ENCODE measurements at places on chromosomes 6 and 20.

- no peaks in the 10 kb centered on the region for H3K4me1 ChIP-seq
- no peak overlapping the region for H3K27ac ChIP-seq
- H3K36me3 ChIP-seq, result no peaks in the 10 kb centered on the region
- H3K4me3 ChIP-seq, result no peak overlapping the region
- no peak for DNase-seq
Measured at GRCh38 chr6:105443941-105444340, 41.1 kb upstream of the PREP start.

GRCh38 chr20:63325554-63326313, 32.7 kb downstream of the COL20A1 start:
- DNase-seq, result no peak
- H3K4me3 ChIP-seq, result no peak overlapping the region
- H3K4me1 ChIP-seq, result no peaks in the 10 kb centered on the region
- no peak overlapping the region for H3K27ac ChIP-seq
- H3K36me3 ChIP-seq, result no peaks in the 10 kb centered on the region

DNA sequence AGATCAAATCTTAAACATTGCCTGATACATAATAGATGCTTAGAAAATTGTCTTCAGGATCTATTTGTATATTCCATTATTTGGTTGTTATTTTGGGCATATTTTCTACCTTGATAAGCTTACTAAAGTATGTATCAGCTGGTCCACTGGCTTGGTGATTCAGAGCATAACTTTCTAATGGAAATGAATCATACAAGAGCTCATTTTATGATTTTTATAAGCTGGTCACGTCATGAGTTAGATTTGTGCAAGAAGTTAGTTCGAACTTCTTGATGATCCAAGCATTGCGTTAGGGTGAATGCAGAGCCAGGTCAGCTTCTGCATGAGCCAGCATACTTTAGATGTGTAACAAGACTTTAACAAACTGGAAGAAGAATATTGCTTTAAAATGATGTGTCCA, 144.5 kb upstream of the FLRT3 start:
- H3K4me1 ChIP-seq, result no peaks in the 10 kb centered on the region
- DNase-seq, result no peak
- no peaks in the 10 kb centered on the region for H3K36me3 ChIP-seq
- H3K27ac ChIP-seq, result no peak overlapping the region
- H3K4me3 ChIP-seq, result no peak overlapping the region
- H3K27me3 ChIP-seq, result no peaks in the 10 kb centered on the region

DNA sequence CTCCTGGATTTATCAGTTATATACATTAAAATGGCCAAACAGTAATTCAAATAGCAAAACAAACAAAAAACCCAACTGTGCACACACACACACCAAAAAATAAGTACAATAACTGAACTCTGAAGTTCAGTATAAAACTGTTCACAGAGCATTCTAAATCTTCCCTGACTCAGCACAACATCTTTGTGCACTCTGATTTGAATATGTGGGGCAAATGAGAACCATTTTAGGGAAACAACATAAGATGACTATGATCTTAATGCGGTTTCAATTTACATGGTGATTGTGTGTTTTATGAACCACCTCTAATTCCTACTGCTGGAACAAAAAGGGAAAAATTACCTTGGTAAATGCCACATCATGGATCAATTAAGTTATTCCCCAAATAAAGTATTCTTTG, 41.7 kb downstream of the PLAGL1 start:
- peaks cover 8% of the 10 kb centered on the region for H3K4me1 ChIP-seq
- H3K4me3 ChIP-seq, result no peak overlapping the region
- no peak overlapping the region for H3K27ac ChIP-seq

DNA sequence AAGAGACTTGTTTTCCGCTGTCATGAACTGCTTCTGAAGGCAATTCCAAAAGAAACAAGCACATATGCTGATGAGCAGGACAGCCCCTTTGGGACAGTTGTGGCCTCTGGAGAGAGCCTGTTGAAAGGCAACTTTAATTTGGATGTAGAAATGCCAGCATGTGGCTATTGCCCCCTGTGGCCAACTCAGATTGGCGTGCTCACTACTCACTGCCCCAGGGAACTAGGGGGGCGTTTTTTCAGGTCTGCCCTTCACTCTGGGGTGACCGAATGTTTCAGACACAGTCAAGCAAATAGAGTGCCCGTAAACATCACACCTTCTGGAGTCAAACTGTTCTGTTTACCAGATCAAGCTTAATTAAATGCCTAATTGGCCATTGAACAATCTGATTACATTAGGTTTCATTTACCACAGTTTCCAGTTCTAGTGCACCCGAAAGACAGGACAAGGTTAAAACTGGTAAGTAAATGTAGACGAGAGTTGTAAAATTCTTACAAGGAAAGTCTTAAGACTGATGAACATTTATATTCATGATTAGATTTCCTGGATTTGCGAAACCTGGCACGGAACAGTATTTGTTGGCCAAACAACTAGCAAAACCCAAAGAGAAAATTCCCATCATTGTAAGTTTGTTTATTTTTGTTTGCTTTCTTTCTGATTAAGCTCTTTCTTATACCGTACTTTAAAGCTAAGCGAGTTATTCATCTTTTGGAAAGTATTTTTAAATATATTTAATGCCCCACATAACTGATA, 75.9 kb upstream of the SYNJ2 start:
- H3K36me3 ChIP-seq, result peaks cover 47% of the 10 kb centered on the region
- H3K27ac ChIP-seq, result no peak overlapping the region
- H3K27me3 ChIP-seq, result no peaks in the 10 kb centered on the region
- H3K4me3 ChIP-seq, result no peak overlapping the region
- DNase-seq, result no peak

All from gastrocnemius medialis (tissue), 4 donors.